Glutamatergic neuron (in vitro differentiated cells): ENCODE measurements at places on chromosomes 2 and 18. TPM values are rescaled to one million over a fixed set of nuclear protein-coding genes. Genes with fewer than 3 reads are reported as not detected.
A peak's percentile ranks its signal among the peaks of the same experiment; 100 is the strongest.

- H3K4me1 ChIP-seq = no peaks in the 10 kb centered on the region
- no peak overlapping the region for H3K27ac ChIP-seq
- no peak overlapping the region for H3K4me3 ChIP-seq
- DNase-seq = no peak
- H3K27me3 ChIP-seq = no peaks in the 10 kb centered on the region
These were observed 234.5 kb downstream of the METTL4 start for GRCh38 chr18:2336690-2337392.

DNA sequence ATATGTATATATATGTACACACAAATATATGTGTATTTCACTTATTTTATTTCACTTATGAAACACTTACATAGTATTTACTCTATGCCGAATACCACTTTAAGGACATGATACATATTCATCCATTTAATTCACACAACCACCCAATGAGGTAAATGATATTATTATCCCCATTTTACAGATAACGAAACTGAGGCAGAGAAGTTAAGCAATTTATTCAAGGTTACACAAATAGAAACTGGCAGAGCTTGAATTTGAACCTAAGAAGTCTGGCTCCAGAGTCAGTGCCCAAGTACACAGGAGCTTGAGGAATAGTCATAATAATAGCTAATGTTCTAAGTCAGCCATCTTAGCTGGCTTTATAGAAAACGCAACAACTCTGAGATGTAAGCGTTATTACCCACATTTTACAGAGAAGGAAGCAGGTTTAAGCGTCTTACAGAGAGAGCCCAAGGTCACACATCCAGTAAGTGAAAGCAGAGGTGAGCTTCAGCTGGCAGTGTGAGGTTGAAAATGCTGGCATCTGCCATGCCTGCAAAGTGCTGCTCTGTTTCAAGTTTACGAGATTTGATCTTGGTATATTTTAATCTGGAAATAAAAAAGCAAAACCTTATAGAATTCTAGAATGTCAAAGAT is 326.9 kb downstream of the LPIN1 start:
- H3K4me3 ChIP-seq = no peak overlapping the region
- no peak for DNase-seq
- no peaks in the 10 kb centered on the region for H3K36me3 ChIP-seq
- no peaks in the 10 kb centered on the region for H3K4me1 ChIP-seq
- no peak overlapping the region for H3K27ac ChIP-seq

DNA sequence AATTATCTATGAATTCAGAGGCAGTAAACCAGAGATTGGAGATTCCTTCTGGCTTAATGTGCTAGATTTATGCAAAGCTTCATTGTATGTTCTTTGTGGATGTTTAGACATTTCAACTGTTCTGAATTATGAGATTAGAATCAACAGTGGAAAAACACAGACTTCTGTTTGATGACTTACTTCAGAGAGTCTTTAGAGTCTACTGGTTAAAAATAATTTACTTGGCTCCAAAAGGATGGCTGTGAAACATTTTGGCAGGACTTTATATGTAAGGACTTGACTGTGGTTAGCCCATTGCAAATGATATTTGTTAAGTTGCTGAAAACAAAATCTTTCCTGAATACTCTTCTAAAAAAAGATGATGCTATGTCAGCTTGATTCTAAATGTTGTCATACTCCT is 25.5 kb upstream of the LRRC30 start:
- DNase-seq = no peak
- H3K27ac ChIP-seq = peak overlapping the region; percentile 52
- H3K36me3 ChIP-seq = no peaks in the 10 kb centered on the region
- H3K27me3 ChIP-seq = peaks cover 2% of the 10 kb centered on the region

DNA sequence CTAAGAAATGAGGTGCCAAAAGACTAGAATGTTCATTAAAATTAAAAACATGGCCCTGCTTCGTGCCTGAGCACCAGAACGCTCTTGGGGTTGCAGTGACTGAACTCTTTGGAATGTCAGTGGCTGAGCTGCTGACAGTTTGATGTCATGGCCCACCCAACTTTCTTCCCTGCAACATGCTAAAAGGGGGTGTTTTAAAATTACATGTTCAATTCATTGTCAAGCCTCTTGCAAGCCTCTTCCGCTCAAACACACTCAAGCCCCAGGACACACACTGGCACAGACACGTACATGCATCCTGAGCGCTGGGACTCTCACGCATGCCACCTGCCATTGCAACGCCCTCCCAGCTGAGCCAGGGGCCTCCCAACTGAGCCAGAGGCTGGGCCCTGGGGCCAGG is 12.6 kb downstream of the RUFY4 start:
- H3K36me3 ChIP-seq = peaks cover 17% of the 10 kb centered on the region
- no peaks in the 10 kb centered on the region for H3K4me1 ChIP-seq
- H3K4me3 ChIP-seq = no peak overlapping the region
- DNase-seq = no peak
- peaks cover 6% of the 10 kb centered on the region for H3K27me3 ChIP-seq
- no peak overlapping the region for H3K27ac ChIP-seq

DNA sequence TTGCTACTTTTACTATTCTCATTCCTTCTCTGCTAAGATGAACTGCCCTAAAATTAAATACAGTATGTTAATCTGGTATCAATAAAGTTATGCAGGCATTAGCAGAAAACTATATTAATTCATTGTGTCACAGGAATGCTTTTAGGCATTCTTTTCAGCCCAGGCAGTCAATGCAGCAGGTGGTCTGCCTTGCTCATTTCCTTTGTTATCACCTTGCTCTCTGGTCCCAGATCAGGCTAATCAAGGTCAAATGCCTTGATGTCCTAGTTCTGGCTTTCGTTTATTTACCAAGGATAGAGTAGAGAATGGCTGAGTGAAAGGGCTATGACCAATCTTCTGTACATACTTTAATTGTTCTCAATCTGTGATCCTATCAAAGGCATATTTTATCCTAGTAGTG is 1023.6 kb downstream of the TMEM182 start:
- peaks cover 9% of the 10 kb centered on the region for H3K4me1 ChIP-seq
- no peaks in the 10 kb centered on the region for H3K36me3 ChIP-seq
- DNase-seq = no peak
- H3K27ac ChIP-seq = no peak overlapping the region
- H3K27me3 ChIP-seq = peaks cover 1% of the 10 kb centered on the region

GRCh38 chr2:160898581-160899307 is 261.5 kb upstream of the TANK start:
- no peak for DNase-seq
- H3K4me3 ChIP-seq = no peak overlapping the region
- H3K27ac ChIP-seq = no peak overlapping the region
- H3K36me3 ChIP-seq = no peaks in the 10 kb centered on the region
- H3K4me1 ChIP-seq = no peaks in the 10 kb centered on the region

DNA sequence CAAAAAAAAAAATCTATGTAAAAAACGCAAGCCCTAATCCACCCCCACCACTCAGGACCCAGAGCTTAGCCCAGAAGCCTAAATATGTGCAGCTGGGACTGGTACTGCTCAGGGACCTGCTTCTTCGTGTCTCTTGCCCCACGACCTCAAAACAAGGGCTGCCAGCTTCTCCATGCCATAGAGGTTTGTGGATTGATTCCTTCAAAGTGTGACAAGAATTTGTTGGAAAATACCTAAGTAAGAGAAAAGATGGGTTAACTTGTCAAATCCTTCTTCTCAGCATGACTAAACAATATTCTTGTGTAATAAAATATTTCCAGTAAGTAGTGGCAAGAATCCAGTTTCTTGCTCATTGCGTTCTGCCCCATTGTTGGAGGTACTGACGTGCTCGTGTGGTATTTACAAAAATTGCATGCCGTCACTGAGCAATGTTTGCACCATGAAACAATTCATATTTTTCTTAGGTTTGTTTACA is 825 bp upstream of the SCYGR1 start:
- no peaks in the 10 kb centered on the region for H3K36me3 ChIP-seq
- H3K27ac ChIP-seq = no peak overlapping the region
- H3K27me3 ChIP-seq = peaks cover 2% of the 10 kb centered on the region
- H3K4me1 ChIP-seq = peaks cover 4% of the 10 kb centered on the region
- H3K4me3 ChIP-seq = no peak overlapping the region
- no peak for DNase-seq

DNA sequence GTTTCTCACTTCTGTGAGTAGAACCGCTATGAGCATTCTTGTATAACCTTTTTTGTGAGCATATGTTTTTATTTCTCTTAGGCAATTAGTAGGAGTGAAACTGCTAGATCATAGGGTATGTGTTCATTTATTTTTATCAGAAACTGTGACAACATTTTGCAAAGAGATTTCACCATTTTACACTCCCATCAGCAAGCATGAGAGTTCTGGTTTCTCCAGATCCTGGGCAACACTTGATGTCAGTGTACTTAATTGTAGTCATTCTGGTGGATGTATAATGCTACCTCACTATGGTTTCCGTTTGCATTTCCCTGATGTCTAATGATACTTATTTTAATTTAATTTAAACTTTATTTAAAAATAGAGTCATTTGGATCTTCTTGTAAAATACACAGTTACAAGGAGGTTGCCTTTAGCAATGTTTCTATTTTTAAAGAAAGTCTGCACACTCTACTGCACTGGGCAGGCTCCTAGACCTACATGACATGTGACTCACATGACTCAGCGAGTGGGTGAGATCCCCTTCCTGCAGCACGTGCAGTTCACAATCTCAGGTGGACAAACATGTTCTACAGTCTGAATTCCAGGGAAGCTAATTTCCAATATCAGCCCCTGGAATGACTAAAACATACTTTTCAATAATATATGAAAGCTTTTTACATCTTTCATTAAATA is 127.0 kb upstream of the BCL2L11 start:
- H3K4me1 ChIP-seq = no peaks in the 10 kb centered on the region
- no peaks in the 10 kb centered on the region for H3K27me3 ChIP-seq
- H3K4me3 ChIP-seq = no peak overlapping the region
- no peak overlapping the region for H3K27ac ChIP-seq
- no peaks in the 10 kb centered on the region for H3K36me3 ChIP-seq
- DNase-seq = no peak

GRCh38 chr18:499776-500631 is 497 bp downstream of the COLEC12 start:
- peaks cover 20% of the 10 kb centered on the region for H3K27me3 ChIP-seq
- H3K4me3 ChIP-seq = peak overlapping the region; percentile 80
- H3K36me3 ChIP-seq = no peaks in the 10 kb centered on the region
- H3K4me1 ChIP-seq = no peaks in the 10 kb centered on the region
- peak; percentile 26 for DNase-seq

- no peak for DNase-seq
- no peak overlapping the region for H3K4me3 ChIP-seq
- H3K4me1 ChIP-seq = peaks cover 9% of the 10 kb centered on the region
- H3K36me3 ChIP-seq = no peaks in the 10 kb centered on the region
- H3K27me3 ChIP-seq = no peaks in the 10 kb centered on the region
These were observed 45.7 kb upstream of the RAPH1 start for GRCh38 chr2:203580844-203581243.

DNA sequence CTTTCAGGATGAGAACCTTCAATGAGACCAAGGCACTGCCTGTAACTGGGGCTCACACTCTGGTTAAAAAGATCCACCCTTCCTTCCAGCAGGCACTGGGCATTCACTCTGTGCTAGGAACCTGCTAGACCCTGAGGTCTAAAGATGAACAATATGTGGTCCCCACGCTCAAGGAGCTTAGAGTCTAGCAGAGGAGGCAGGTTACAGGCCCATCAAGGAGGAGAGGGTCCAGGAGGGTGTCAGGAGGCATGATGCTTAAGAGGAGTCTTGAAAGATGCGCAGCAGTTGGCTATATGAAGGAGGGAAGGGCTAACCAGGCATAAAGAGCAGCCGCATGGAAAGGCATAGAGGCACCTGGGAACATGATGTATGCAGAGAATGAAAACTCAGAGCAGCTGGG is 4.5 kb downstream of the ANKRD53 start:
- peaks cover 5% of the 10 kb centered on the region for H3K27me3 ChIP-seq
- peaks cover 14% of the 10 kb centered on the region for H3K4me1 ChIP-seq
- no peak for DNase-seq
- peaks cover 5% of the 10 kb centered on the region for H3K36me3 ChIP-seq
- H3K27ac ChIP-seq = no peak overlapping the region
- peak overlapping the region; percentile 6 for H3K4me3 ChIP-seq

The TMEM182 gene
- 5.8 TPM for total RNA-seq

The DUSP11 gene
- total RNA-seq = 20.8 TPM

The PTH2R gene
- total RNA-seq = not detected

The HK2 gene
- total RNA-seq = 8.1 TPM

The HOXD9 gene
- 0.44 TPM for total RNA-seq

The ATP8B1 gene
- 0.07 TPM for total RNA-seq

The EPB41L3 gene
- 368 TPM for total RNA-seq

The GALNT14 gene
- total RNA-seq = 14.4 TPM

The RTP5 gene
- not detected for total RNA-seq

The ALPG gene
- 2.4 TPM for total RNA-seq

The ZNF396 gene
- total RNA-seq = 2.1 TPM
